Skin of body (tissue), 3 donors: ENCODE measurements at places on chromosomes 7 and 10. TPM values are rescaled to one million over a fixed set of nuclear protein-coding genes. Genes with fewer than 3 reads are reported as not detected.

Gene PIK3CG
- 4.7 TPM for total RNA-seq

Gene HOXA6
- 3.3 TPM for total RNA-seq

Gene OR2A1
- 0.20 TPM for total RNA-seq

Gene GNAT3
- total RNA-seq = not detected

Gene CALHM3
- total RNA-seq = not detected

Gene KCND2
- total RNA-seq = 0.79 TPM

Gene CLCN1
- 0.20 TPM for total RNA-seq

Gene HOXA7
- 1.5 TPM for total RNA-seq

Gene C10orf62
- total RNA-seq = 0.20 TPM

Gene OR2F2
- total RNA-seq = not detected

Gene COL28A1
- total RNA-seq = 9.0 TPM

Gene MRLN
- 15.7 TPM for total RNA-seq

Gene FGFR2
- total RNA-seq = 141 TPM

Gene MLXIPL
- total RNA-seq = 22.3 TPM

Gene ITGB8
- 27.1 TPM for total RNA-seq

Gene MYO3A
- 2.3 TPM for total RNA-seq

Gene HGF
- 4.7 TPM for total RNA-seq

Gene ZNF804B
- total RNA-seq = not detected

Gene METTL27
- 3.2 TPM for total RNA-seq

Gene WNT16
- total RNA-seq = 33.5 TPM

Gene FEZF1
- total RNA-seq = not detected

Gene GBX1
- total RNA-seq = 0.30 TPM

Gene EGFR
- total RNA-seq = 45.7 TPM

Gene CRTAC1
- 3.2 TPM for total RNA-seq

Gene CRHR2
- total RNA-seq = 0.20 TPM

Gene PBLD
- total RNA-seq = 4.2 TPM

Gene EPHB6
- 34.7 TPM for total RNA-seq

Gene PAPSS2
- total RNA-seq = 7.2 TPM

Gene RFC2
- total RNA-seq = 17.0 TPM

Gene SPDYE2
- not detected for total RNA-seq

Gene CNPY1
- total RNA-seq = 0.10 TPM

Gene C7orf57
- total RNA-seq = 0.10 TPM

Gene PON3
- 11.2 TPM for total RNA-seq

Gene ANK3
- 78.0 TPM for total RNA-seq

Gene TRPV5
- 0.10 TPM for total RNA-seq

Gene LGI1
- total RNA-seq = 2.6 TPM

Gene NUB1
- total RNA-seq = 28.5 TPM

Gene MCM10
- total RNA-seq = 5.8 TPM

Gene DYDC2
- total RNA-seq = 0.10 TPM

Gene CRYGN
- not detected for total RNA-seq

Gene HOGA1
- 0.99 TPM for total RNA-seq

Gene TAS2R4
- 3.1 TPM for total RNA-seq

Gene CYP2C19
- total RNA-seq = 0.69 TPM

Gene CLRN3
- total RNA-seq = 0.39 TPM

Gene RBM20
- 2.4 TPM for total RNA-seq

Gene TMEM184A
- total RNA-seq = 7.7 TPM
